ENCODE measurements at places on chromosomes 5 and 9.

DNA sequence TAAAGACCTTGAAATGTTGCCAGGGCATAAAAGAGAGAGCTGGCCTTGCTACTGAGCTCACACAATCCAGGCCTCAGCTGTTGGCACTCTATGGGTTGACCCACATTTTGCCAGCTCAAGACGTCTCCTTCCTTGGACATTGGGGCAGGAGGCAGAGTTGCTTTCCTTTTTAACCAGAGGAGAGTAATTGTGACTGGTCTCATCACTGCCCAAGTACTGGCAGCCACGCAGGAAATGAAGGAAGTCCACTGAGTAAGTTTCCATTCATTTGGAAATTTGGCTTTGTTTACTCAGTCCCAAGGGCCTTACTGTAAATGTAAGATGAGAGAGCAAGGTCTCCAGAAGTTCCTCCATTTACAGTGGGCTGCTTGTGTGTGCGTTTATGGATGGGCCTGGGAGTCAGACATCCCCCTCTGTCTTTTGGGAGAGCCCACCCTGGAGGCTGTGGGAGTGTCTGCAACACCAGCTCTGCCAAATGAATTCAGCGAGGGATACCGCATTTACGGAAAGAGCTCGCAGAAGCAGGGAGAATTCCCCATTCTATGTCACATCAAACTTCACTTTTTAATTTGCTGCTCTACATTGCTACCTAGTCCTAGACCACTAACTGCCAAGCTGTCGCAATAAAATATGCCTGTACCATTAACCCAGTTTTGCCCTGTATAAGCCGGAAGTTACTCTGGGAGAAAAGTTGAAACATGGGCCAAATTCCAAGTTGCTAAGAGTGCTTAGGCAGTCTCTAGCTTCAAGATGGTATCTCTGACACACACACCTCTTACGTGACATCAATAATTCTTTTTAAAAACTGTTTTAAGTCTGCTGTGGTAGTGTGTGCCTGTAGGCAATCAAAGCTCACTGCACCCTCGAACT lies 24.5 kb upstream of the PDZD2 start:
- no peak for DNase-seq

- DNase-seq = no peak
Observed at GRCh38 chr5:142080248-142080647, 28.3 kb upstream of the NDFIP1 start.

DNA sequence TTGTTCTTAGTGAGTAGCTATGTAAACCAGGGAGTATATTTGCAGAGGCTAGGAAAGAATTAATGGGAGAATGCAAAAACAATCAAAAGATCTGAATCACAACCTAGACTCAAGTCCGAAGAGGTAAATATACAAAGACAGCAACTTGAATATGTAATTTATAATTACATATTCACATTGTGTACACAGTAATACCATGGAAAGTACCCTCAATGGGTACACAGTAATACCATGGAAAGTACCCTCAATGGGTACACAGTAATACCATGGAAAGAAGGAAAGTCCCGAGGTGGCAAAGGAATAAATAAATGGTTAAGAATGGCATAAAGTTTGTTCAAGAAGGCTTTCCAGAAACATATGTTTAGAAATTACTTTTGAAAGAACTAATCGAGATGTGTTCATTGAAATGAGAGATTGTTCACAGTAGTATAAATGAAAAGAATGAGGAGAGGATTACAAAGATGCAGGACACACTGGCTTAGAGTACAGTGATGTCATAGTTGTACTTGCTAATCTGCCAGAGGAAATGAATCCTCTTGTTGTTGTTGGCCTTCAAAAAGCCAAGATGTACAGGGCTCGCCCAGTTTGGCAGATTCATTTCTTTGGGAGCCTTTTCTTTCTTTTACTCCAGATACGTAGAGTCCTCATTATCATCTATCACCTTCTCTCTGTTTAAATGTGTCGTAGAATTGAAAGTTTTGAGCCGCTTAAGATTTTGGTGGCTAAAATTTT lies 116.0 kb downstream of the UNC13B start:
- no peak for DNase-seq

DNA sequence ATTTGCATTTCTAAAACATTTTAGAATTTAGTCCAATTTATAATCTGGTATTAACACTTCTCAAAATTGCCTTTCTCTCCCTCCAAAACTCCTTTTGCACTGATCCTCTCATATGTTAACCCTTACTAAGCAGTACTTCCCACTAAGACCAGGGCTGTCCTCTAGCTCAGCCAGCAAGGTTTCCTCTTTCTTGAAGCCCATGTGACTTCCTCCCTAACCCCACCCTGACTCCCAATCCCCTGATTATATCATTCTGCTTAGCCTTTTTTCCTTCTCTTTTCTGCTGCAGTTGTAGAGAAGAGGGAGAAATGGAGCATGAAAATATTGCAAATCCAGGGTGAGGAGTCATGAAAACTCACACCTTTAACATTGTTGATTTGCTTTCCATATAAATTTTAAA lies 241.7 kb downstream of the MCTP1 start:
- DNase-seq = no peak

- no peak for DNase-seq
Observed at GRCh38 chr5:155726267-155726666, 600.7 kb upstream of the SGCD start.

DNA sequence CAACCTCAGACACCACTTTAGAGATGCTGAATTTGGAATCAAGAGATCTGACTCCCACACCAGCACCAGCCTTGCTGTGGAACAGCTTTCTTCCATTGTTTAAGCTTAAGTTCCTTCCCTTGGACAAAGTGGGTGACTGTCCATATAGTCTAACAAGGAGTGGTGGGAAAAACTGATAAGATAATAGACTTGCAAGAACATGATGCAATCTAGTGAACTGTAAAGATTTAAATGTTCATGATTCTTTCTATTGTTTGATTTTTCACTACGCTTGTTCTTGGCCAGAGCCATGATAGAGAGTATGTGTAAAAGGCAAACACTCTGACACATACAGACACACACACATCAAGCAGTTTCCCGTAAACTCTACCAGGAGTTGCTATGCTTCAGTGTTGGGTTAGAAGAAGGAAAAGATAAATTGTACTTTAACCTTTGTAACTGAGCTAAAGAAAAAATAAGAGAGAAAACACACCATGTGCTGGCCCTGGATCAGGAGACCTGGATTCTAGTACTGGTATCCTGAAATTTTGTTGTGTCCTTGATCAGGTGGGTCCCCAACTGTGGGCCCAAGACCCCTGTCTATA lies 94.3 kb downstream of the PAPPA start:
- DNase-seq = no peak

GRCh38 chr5:179266291-179267070 lies 78.8 kb downstream of the ADAMTS2 start:
- DNase-seq = no peak

GRCh38 chr5:133942614-133943474 lies 25.6 kb downstream of the C5orf15 start:
- DNase-seq = no peak

DNA sequence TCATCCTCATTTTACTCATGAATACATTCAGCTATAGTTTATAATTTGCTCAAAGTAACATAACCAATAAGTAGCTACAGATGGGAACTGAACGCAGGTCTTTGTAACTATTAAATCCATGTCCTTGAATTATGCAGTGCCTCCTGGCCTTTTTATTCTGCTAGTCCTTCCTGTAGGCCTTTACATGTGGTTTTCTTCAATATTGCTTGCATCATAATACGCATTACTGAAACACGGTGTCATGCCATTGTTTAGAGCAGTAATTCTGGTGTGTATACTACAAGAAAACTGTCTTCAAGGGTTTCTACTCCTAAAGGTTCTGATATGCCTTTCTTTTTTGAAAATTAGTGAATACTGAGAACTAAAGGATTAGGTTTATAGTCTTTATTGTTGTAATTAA lies 20.7 kb downstream of the CWC27 start:
- DNase-seq = no peak

DNA sequence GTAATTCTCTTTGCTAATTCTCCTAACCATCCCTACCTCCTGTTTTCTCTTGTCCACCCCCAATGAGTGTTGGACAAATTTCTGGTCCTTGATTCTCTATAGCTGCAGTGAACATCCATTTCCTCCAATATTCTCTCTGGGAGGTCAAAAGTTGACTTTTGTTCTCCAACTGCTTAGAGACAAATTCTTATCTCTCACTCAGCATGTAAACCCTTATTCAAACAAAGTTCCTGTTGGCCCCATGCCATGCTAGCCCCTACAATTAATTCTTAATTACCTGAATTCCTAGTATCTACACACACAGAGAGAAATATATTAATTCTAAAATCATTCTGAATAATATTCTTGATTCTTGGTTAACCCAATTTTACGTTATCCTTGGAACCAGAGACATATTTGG lies 472.9 kb upstream of the ACTBL2 start:
- DNase-seq = no peak

DNA sequence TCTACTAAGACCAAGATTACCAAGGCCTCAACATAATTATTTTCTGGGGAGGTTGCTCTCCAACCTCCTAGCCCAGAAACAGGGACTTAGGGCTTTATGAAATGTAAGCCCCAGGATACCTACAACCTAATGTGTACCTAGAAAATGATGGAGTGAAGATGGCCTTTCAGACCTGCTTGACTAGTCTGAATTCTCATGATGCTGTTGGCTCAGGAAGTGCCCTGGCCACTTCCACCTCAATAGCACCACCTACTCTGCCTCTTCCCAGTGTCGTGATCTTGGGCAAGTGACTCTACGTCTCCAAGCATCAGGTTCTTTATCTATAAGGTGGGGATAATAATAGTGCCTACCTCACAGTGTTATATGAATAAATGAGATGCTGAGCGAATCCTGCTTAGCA lies 57.9 kb upstream of the GARNL3 start:
- DNase-seq = no peak

All from stimulated activated CD4-positive, alpha-beta T cell treated with anti-CD3 and anti-CD28 coated beads, Interleukin-1b, Interleukin-23, amount 100 ng/mL, for 1 hour (primary cell).